Right cardiac atrium (tissue), 5 donors: ENCODE measurements at places on chromosomes 1 and 21.

DNA sequence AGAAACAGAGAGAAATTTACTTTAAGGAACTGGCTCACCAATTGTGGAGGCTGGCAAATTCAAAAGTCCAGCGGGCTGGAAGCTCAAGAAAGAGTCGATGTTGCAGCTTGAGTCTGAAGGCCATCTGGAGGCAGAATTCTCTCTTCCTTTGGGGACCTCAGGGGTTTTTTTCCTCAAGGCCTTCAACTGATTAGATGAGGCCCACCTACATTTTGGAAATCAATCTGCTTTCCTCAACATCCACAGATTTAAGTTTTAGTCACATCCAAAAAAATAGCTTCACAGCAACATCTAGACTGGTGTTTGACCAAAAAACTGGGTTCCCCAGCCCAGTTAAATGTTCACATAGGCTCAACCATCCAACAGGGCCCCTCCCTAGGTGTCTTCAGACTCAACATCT is 114.9 kb downstream of the SLC35F3 start:
- no peak for DNase-seq

- no peak for DNase-seq
Observed at GRCh38 chr1:95627244-95627643, 393.2 kb downstream of the RWDD3 start.

- DNase-seq: no peak
Observed at GRCh38 chr1:207808322-207808705, 56.5 kb downstream of the CD46 start.

DNA sequence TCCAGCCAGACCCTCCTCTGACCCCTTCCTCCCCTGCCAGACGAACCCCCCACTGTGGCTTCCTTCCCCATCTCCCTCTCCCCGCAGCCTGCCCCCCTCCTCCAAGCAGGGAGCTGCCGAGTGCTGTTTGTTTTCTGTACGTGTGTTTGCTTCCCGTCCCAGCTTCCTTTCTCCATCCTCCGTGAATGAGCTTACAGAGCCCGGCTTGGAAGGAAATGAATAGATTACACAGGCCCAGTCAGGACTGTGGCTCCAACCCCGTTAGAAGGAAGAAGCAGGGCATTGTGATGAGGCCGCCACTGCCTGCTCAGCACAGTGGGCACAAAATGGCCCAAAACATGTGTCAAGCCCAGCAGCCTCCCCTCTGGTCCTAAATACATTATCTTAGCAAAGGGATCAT is 123.2 kb downstream of the IGSF21 start:
- DNase-seq: no peak

GRCh38 chr1:29858646-29859045 is 622.3 kb downstream of the PTPRU start:
- no peak for DNase-seq
